A673 (cell line): ENCODE measurements at places on chromosomes 13 and 19. TPM values are rescaled to one million over a fixed set of nuclear protein-coding genes. Genes with fewer than 3 reads are reported as not detected.
A peak's percentile ranks its signal among the peaks of the same experiment; 100 is the strongest.

The TMEM147 gene
- total RNA-seq: 105 and 115 TPM in 2 replicates

The RGS9BP gene
- 0.13 and 0.15 TPM in 2 replicates for total RNA-seq

GRCh38 chr19:44746946-44747738 lies 1.4 kb upstream of the BCL3 start:
- H3K27ac ChIP-seq: peak overlapping the region; percentile 74
- H3K4me3 ChIP-seq: peak overlapping the region; percentile 67
- no peaks in the 10 kb centered on the region for H3K27me3 ChIP-seq
- DNase-seq: peak; percentile 91

The ERVV-1 gene
- not detected in 2 replicates for total RNA-seq

DNA sequence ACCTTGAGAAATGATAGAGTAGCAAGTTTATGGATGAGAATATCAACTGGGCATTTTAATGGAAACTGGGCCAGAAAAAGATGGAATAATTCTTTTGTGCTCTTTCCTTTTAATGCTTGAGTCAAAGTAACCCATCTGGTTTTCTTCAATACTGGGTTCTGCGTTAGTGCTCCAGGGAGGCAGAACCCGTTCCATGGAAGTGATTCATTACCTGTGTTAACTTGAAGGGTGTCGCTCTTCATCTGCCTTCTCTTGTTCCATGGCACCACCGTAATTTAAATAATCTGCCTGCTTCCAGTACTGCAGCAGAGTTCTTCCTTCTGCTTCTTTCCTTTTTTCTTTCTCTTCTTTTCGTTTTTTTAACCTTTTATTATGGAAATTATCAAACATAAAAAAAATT lies 14.7 kb upstream of the USP12 start:
- no peak for DNase-seq
- H3K27me3 ChIP-seq: no peaks in the 10 kb centered on the region
- no peak overlapping the region for H3K27ac ChIP-seq
- no peak overlapping the region for H3K4me3 ChIP-seq
- no peaks in the 10 kb centered on the region for H3K4me1 ChIP-seq

GRCh38 chr13:110334841-110335490 lies 27.9 kb downstream of the COL4A2 start:
- H3K4me3 ChIP-seq: no peak overlapping the region
- peaks cover 3% of the 10 kb centered on the region for H3K36me3 ChIP-seq
- H3K27me3 ChIP-seq: no peaks in the 10 kb centered on the region
- DNase-seq: peak; percentile 34
- H3K27ac ChIP-seq: no peak overlapping the region
